ENCODE measurements at places on chromosomes 7 and 10. TPM values are rescaled to one million over a fixed set of nuclear protein-coding genes. Genes with fewer than 3 reads are reported as not detected.

DNA sequence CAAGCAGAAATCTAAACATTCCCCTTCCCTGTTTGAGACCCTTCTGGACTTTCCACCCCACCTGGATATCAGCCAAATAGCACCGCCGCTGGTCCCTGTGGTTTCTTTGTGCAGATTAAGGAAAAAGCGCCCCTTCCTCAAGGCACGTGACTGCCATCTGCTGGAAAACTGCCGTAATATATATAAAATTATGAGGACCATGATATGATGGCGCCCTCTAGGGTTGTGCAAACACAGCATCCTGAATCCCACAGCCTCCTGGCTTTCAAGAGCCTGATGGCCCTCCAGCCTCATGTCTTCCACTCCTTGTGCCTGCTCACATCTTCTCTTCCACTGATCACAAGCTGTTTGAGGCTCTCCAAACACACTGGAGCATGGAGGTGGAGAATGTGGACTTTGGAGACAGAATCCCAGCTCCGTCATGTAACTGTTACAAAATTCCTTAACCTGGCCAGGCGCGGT, 121.3 kb downstream of the MYL10 start:
- no peaks in the 10 kb centered on the region for H3K27me3 ChIP-seq
- H3K4me1 ChIP-seq = peaks cover 19% of the 10 kb centered on the region
- no peaks in the 10 kb centered on the region for H3K36me3 ChIP-seq

The LRRTM3 gene
- 0.21 TPM for total RNA-seq

GRCh38 chr10:69056129-69056528, 31.8 kb upstream of the SRGN start:
- H3K36me3 ChIP-seq = no peaks in the 10 kb centered on the region
- no peak for DNase-seq
- H3K27ac ChIP-seq = no peak overlapping the region
- no peaks in the 10 kb centered on the region for H3K4me1 ChIP-seq

The PON3 gene
- total RNA-seq = 2.5 TPM

The CNPY1 gene
- total RNA-seq = 0.31 TPM

The ADCY1 gene
- 14.6 TPM for total RNA-seq

DNA sequence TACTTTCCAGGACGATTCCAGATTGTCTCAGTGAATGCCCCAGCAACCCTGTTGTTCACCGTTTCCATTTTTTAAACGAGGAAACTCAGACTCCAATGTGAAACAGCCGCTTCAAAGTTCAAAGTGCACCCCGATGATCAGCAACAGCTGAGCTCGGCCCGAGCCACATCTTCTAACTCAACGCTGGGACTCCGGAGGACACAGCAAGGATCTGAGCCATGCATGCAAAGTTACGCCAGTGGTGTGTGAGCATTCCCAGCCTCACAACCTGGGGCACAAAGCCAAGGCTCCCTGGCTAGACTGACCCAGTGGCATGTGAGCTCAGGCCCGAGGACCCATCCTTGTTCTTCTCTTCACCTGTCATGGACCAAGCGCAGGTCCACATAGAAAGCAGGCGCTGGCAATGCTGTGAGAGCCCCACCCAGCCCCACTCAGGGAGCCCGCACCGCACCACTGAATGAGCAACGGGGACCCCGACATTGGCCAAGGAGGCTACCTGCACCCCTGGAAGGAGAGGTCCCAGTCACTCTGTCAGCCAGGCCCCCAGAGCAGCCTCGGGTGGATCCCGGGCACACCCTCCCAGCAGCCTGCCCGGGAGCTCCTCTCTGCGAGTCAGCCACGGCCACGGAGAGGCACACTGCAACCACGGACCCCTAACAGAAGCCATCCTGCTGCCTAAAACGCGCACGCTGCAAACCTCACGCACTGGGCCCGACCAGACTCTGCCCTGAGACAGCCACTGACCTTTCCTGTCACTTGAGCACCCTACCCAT, 82.9 kb downstream of the MAD1L1 start:
- no peak for DNase-seq
- no peak overlapping the region for H3K27ac ChIP-seq
- no peak overlapping the region for H3K4me3 ChIP-seq
